ENCODE measurements at places on chromosomes 12 and 14.

GRCh38 chr12:18461758-18462157 lies 200.4 kb downstream of the PIK3C2G start:
- DNase-seq = no peak

GRCh38 chr12:71725011-71725410 lies 29.7 kb upstream of the RAB21 start:
- DNase-seq = no peak

DNA sequence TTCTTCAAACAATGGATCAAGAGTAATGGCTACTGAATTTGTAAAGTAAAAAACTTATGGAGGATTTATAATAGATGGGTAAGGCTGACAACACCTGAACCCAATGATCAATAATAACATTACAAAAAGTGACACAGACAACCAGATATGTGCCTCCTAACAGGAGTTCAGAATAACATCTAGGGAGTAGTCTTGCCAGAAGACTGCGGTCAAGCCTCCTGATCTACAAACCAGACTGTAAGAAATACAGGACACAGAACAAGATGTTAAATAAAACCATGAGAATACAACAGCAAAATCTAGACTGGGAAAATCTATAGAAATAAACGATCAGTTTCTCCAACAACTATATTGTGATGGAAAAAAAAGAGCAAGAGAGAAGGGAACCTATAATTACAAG lies 262.6 kb upstream of the TMTC1 start:
- no peak for DNase-seq

GRCh38 chr14:23930742-23931141 lies 22.8 kb upstream of the DHRS4 start:
- no peak for DNase-seq

DNA sequence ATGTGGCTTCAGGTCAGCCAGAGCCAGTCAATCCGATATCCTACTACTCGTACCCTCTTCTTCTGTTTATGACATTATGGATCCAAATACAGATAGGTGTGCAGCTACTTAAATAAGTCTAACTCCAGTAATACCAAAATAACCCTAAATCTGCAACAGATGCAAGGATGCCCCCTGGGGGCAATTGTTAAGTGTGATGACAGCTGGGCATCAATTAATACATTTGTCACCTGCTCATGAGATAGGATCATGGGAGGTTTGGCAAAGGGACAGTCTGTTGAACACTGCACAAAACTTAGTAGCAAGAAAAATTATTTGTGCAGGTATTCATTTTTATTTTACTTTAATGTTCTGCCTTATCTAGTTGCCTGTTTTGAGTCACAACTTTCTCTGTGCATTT lies 83.2 kb downstream of the SLC38A6 start:
- no peak for DNase-seq

DNA sequence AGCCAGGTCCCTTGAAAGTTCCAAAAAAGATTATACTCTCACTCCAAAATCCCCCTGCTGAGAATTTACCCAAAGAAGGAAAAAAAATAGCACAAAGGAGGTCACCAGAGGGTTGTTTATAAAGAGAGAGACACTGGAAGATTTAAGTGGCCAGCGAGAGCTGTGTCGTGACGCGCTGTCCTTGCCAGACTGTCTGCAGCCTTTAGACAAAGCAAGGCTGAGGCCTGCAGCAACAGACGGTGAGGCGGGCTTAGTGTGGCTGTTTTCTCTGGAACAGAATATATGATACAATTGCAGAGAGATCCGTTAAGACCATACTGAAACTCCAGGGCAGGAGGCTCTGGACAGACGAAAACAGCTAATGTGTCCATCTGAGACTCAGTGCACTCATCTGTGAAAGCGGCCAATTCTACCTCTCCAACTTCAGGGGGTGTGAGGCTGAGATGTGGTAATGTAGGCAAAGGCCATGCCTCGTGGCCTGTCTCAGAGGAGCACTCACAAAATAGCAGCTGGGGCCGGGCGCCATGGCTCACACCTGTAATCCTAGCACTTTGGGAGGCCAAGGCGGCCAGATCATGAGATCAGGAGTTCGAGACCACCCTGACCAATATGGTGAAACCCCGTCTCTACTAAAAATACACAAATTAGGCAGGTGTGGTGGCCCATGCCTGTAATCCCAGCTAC lies 36.2 kb downstream of the ANAPC7 start:
- no peak for DNase-seq

DNA sequence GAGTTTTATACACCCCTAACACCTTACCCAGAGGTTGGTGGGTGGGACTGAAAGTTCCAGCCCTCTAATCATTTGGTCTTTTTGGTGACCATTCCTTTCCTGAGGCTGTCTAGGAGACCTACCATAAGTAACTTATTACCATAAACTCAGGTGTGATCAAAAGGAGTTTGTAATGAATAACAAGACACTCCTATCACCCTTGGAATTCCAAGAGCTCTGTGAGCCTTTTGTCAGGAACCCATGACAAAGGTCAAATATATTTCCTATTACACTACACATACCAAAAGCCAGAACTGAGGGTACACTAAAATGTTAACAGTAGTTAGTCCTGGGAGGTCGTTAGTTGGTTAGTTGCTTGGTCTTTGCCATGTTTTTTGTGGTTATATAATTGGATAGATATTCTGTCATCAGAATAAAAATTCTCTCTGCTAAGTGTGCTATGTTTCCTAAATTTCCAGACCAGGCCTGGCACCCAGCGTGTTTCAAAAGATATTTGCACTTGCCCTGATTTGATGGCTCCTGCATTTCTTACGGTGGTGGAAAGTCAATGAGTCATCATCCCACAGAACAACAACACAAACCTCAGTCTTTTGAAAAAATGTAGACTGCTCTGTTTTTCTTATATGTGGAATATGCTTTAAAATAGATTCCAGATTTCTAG lies 27.0 kb upstream of the AKAP5 start:
- no peak for DNase-seq

GRCh38 chr14:100785626-100786025 lies 40.3 kb upstream of the MEG3 start:
- DNase-seq = no peak

GRCh38 chr12:108691175-108691997 lies 39.9 kb downstream of the CORO1C start:
- peak; percentile 71 for DNase-seq

- no peak for DNase-seq
Observed at GRCh38 chr12:60872219-60872618, 1276.4 kb downstream of the SLC16A7 start.

DNA sequence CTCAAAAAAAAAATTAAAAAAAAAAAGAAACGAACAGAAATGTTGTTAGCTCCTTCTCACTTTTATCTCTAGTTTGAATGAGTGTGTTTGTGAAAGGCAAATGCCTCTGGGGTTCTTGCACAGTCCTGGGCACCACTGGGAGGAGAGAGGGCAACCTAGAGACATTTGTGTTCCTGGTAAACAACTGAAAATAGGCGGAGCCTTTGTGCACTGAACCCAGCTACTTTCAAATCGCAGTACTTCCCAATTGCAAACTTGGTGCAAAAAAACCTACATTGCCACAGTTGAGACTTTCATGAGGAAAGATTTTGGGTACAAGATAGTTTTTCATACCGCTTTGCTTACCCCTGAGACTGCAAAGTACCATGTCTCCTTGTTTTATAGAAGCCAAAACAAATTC lies 430.0 kb downstream of the ZFP36L1 start:
- DNase-seq = no peak

DNA sequence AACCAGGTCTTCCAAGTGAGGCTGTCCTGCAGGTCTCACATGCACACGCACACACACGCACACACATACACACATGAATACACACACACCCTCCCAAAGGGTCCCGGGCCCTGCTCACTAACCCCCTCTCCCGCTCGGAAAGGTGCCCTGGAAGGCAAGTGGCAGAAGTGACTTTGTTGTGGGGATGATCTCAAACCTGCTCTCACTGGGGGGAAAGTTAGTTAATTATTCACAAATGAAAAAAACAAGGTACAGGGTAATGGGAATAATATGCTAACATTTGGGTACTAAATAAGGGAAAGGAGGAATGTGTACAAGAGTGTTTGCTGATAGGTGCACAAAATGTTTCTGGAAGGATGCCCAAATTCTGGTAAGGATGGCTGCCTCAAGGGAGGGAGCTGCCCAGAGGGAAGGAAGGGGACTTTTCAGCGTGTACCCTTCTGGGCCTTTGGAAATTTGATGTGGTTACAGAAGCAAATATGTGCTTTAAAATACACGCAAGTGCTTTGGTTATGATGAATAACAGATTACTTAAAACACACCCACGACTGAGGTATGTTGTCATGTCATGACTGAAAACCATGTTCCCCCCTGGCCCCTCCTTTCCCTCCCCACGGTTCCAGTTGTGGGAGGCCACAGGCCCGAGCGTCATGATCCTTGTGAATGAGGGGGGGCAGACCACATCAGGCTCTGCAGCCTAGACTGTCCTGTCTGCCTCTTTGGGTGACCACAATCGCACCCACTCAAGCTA lies 43.3 kb upstream of the PLEKHG6 start:
- no peak for DNase-seq

- no peak for DNase-seq
Observed at GRCh38 chr14:60241091-60241490, 7.9 kb upstream of the PPM1A start.

GRCh38 chr12:113519464-113520307 lies 48.0 kb upstream of the LHX5 start:
- no peak for DNase-seq

DNA sequence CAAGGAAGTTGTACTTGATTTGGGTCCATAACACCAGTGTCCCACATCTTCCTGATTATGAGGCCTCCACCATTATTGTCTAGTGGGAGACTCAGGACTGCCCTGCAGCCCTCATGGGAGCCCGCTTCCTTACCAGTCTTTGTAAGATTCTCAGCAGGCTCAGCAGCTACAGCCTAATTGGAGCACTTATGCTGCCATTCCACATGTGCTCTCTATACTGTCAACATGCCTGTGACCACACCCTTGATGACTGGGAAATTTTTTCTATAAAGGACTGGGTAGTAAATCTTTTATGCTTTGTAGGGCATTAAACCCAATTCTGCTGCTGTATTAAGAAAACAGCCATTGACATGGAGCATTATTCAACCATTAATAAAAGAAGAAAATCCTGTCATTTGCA lies 145.5 kb upstream of the IGF1 start:
- DNase-seq = no peak
